ENCODE measurements at places on chromosomes 4 and X.

GRCh38 chrX:10450229-10450958, 170.0 kb downstream of the MID1 start:
- no peak for DNase-seq

DNA sequence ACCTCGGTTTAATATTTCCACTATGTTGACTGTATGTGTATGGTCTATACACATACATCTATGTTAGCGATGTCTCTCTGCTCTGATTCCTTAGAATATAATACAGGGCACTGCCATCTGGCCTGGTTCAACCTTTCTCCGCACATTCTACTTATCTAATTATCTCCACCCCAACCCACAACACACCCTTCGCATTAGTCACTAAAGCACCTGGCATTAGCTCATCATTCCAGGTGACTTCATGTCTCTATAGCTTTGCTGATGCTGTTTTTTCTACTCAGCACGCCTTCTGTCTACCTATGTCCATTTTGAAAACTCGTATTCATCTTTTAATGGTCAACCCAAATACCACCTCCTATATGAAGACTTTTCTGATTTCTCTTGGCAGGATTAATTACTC, 425.2 kb upstream of the RASGEF1B start:
- DNase-seq, result no peak

DNA sequence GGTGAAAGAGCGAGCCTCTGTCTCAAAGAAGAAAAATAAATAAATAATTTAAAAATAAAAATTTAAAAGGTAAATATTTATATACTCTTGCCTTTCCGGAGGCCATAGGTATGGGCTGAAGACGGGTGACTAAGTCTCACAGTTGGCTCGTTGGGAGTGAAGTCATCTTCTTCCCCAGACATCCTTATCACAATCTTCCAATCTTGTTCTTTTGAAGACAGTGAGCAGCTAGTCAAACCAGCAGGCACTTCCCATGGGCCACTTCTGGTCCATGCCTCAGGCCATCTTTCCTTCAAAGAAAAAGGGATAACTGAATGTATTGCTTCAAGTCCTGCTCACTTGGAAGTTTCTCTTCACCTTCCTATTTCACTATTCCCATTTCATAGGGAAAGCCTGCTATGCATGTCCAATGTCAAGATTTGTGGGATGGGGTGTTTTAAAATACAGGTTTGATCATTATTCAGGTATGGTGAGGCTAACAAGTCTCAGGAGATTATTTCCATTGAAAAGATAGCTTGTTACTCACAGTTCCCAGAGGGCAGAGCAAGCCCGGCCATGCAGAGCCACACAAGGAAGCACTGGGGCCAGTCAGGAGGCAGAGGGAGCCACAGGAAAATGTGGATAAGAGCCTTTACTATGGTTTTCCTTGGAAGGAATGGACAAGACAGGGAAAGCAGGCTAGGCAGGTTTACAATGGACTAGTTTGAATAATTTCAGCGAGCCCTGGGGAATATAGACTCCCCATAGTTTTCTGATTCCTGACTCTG, 33.3 kb upstream of the VCX2 start:
- DNase-seq, result no peak

GRCh38 chr4:165472943-165473676, 94.3 kb downstream of the CPE start:
- no peak for DNase-seq

DNA sequence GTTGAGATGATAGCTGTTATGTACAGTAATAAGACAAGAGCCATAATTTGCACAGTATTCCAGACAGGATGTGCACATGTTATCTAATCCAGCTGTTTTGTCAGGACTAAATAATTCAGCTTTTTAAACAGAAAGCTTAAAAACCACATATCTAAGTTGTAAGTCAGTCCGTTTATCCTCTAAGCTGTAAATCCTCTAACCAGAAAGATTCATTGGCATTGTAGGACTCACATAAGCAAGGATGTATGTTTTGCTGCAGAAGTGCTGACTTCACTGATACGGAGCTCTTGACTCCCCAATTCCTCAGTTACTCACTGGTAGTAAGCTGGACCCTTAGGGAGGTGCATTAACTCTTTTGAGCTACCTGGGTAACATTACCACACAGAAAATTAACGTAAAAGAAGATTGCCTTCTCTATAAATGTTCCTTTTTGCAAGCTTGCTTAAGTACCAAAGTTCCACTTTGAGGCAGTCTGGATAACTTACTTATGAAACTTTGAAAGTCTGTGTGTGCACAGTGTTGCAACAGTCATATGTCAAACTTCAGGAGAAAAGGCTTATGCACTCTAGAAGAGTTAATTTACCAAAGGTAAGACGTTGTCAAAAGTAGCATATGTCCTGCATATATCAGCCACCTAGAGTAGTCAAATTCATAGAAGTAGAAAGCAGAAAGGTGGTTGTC, 58.3 kb upstream of the MAGEB2 start:
- DNase-seq, result no peak

- no peak for DNase-seq
Measured at GRCh38 chrX:14936561-14936960, 63.3 kb downstream of the MOSPD2 start.

DNA sequence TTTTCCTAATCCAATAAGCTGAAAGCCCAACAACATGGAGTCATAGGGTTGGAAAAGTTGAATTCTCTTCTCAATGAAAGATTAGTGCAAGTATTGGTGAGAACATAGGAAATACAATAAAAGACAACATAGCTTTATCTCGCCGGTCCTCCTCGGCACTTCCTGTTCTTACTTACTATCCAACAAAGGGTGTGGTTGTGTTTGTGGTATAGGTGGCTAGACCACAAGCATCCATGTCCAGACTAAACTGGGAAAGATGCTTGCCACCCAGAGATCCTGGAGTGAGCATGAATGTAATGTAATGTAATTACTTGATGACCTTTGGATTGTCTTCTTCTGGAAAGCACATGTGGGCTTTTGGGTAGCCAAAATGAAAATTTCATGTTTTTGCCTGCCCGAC, 223.8 kb downstream of the CPE start:
- no peak for DNase-seq

DNA sequence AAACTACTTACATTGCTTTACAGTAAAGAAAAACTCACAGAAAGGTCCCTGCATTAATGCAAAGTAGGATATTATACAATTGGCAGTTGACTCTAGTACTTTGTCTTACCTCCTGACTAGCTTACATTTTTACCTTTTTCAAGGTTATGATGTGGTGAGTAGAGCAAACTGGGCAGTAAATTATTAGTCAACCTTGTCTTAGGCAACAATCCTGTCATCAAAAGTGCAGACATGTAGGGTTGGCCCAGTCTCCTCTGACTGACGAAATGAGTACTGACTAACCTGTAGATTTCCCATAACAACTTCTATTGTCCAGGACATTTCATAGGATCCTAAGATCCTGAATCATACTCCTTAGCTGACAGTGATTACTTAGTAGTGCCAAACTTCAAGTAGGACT, 142.0 kb upstream of the NUDT6 start:
- DNase-seq, result no peak

GRCh38 chr4:8699479-8700145, 107.0 kb downstream of the CPZ start:
- no peak for DNase-seq

DNA sequence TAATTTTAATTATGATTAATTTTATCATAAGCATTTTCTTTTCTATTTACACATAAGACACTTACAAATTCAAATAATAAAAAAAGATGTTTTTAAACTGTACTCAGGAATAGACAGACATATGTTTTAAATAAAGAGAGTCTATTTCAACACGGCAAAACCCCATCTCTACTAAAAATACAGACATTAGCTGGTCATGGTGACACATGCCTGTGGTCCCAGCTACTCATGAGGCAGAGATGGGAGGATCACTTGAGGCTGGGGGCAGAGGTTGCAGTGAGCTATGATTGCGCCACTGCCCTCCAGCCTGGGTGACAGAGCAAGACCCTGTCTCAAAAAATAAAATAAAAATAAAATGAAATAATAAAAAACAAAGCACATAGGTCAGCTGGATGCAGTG, 14.8 kb downstream of the FAM9B start:
- DNase-seq, result no peak

- DNase-seq, result no peak
Measured at GRCh38 chr4:168832763-168833575, 177.1 kb downstream of the CBR4 start.

DNA sequence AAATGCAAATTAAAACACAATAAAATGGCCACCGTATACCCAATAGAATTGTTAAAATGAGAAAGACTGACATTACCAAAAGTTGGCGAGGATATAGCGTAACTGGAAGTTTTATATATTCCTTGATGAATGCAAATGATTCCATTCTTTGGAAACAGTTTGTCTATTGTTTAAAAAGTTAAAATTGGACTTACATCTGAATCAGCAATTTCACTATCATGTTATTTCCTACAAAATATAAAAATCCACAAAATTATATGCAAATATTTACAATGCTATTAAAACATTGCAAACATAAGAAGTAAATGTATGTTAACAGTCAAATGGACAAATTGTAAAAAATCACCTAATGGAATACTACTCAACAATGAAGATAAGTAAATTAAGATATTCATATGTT, 852.2 kb upstream of the NDST4 start:
- DNase-seq, result no peak

GRCh38 chr4:127783026-127783769, 1.1 kb downstream of the HSPA4L start:
- DNase-seq, result no peak

- no peak for DNase-seq
Measured at GRCh38 chr4:72136429-72136828, 104.6 kb downstream of the NPFFR2 start.

- no peak for DNase-seq
Measured at GRCh38 chr4:83387476-83388312, 53.0 kb upstream of the HPSE start.

GRCh38 chrX:107485013-107485412, 35.6 kb downstream of the FRMPD3 start:
- no peak for DNase-seq

DNA sequence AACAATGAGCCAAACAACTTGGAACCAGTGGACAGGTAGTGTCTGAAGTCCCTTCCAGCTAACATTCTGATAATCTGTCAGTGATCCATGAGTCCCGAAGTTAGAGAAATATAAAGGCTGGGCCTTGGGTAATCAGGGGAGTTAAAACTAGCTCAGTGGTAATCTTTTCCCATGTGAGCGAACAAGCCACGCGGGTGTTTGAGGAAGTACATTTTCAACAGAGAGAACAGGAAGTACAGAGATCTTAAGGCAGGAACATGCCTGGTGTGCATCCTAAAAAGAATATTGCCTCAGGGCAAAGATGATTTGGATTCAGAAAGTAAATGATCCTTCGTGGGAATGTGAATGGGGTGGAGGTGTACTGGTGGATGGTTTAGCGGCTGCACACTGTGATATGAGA, 42.9 kb downstream of the FNIP2 start:
- no peak for DNase-seq

GRCh38 chr4:5974321-5974720, 43.9 kb downstream of the C4orf50 start:
- DNase-seq, result no peak

- no peak for DNase-seq
Measured at GRCh38 chrX:111181951-111182350, 86.0 kb downstream of the PAK3 start.
